ENCODE measurements at places on chromosomes 2 and 18. TPM values are rescaled to one million over a fixed set of nuclear protein-coding genes. Genes with fewer than 3 reads are reported as not detected.

The TEKT4 gene
- not detected for total RNA-seq

DNA sequence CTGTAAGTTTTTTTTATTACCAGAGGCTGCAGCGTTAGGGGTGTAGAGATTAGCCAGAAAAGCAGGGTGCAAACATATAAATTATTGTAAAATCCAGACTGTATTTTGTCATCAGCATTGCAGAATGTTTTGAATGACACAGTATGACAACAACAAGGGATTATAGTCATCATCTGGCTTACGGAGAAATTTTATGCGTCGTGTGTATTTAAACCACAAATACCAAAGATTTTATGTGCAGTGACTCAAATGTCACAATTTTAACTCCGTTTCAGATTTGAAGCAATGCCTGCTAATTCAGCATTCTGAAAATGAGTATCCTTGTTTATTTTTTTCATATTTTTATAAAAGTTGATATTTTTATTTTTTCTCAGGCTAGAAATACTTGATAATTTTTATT lies 19.4 kb upstream of the TMX3 start:
- H3K4me1 ChIP-seq: no peaks in the 10 kb centered on the region
- H3K27me3 ChIP-seq: no peaks in the 10 kb centered on the region
- no peak overlapping the region for H3K4me3 ChIP-seq
- H3K27ac ChIP-seq: no peak overlapping the region

- H3K4me3 ChIP-seq: no peak overlapping the region
- H3K36me3 ChIP-seq: no peaks in the 10 kb centered on the region
- no peaks in the 10 kb centered on the region for H3K27me3 ChIP-seq
These were observed 6.1 kb upstream of the CCDC195 start for GRCh38 chr2:224722250-224722649.

GRCh38 chr2:32783469-32783868 lies 155.6 kb downstream of the TTC27 start:
- H3K27ac ChIP-seq: no peak overlapping the region
- H3K36me3 ChIP-seq: peaks cover 41% of the 10 kb centered on the region
- no peaks in the 10 kb centered on the region for H3K27me3 ChIP-seq
- no peaks in the 10 kb centered on the region for H3K4me1 ChIP-seq
- H3K4me3 ChIP-seq: no peak overlapping the region

Data from CD4-positive, alpha-beta T cell (primary cell).